ENCODE measurements at places on chromosomes 6 and 20.

- peak; percentile 7 for DNase-seq
Observed at GRCh38 chr20:60977901-60978300, 274.2 kb upstream of the CDH4 start.

GRCh38 chr20:63651942-63652191, 1.4 kb downstream of the STMN3 start:
- DNase-seq = no peak

DNA sequence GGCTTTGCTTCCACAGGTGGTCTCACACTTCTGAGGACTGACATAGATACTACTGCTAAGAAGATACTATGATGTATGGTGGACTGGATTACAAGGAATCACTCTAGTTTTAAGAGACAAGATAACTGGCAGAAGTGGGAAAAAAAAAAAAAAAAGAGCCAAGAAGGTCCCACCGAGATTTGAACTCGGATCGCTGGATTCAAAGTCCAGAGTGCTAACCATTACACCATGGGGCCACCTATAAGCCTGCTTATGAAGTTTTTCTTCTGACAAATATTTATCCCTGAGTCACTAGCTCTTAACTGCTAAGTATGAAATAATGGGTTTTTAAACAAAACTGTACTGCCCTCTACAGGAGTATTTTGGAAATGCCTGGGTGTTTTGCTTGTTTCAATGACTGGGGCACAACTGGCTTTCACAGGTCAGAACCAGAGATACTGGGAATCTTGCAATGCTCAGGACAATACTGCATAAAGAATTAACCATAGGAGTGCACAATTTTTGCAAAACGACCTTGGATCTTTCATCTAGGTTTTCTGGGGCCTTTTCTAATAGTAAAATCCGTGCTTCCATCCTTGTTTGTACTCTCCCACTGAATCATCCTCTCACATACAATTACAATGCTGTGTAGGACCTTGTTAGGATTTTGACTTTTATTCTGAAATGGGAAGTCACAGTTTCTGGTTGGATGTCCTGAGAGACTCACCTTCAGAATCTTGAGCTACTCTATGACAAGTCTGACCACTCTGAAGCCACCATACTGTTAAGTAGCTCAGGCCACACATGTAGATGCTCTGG, 116.3 kb downstream of the OR2B2 start:
- DNase-seq = peak; percentile 84

- no peak for DNase-seq
Observed at GRCh38 chr6:37878150-37878710, 58.7 kb downstream of the ZFAND3 start.

DNA sequence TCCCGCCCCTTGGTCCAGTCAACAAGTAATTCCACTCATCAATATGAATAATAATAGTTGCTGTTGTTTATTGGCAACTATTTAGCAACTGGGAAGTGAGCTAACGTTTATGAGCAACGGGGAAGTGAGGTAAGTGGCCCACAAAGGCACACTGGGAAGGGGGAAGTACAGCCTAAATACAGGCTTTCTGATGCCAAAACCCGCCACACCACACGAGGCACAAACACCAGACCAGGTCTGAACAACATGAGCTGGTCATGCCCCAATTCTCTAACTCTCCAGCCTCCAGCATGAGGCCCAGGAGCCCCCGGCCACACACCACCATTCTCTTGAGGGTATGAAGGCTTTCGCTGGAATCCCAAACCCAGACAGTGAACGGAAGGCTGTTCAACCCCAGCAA, 50.8 kb downstream of the PREX1 start:
- no peak for DNase-seq

GRCh38 chr6:159533016-159533415, 160.0 kb downstream of the SOD2 start:
- DNase-seq = no peak

DNA sequence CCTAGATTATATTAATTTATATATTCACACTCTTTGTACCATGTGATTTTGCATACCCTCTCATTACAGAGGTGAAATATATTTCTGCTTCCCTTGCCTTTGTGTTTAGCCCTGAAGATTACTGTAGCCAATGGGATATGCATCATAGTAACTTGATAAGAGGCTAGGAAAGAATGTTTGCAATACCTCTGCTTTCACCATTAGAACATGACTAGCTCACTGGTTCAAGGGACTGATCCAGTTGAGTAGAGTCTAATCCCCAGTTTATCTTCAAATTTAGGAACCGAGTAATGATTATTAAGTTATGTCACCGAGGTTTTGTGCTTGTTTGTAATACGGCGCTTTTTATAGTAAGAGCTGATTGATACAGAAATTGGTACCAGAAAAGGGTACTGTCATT, 552.6 kb upstream of the GJE1 start:
- DNase-seq = no peak

GRCh38 chr6:168250250-168250649, 69.3 kb downstream of the DACT2 start:
- DNase-seq = no peak

DNA sequence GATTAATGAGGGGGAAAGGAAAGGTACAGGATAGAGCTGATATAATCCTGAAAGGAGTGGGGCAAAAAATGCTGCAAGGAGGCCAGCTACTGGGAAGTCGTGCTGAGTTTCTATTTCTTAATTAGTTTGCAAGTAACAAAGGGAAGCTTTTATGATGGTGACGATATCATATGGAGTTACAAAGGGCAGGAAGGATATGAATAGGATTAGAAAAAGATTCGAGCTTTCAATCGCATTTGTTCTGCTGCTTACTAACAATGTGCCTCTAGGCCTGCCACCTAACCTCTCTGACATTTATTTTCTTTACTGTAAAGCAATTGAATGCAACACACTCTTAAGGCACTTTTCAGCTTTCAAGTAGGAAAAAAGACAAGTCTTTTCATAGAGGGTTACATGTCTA, 219.2 kb downstream of the CLVS2 start:
- DNase-seq = no peak

- no peak for DNase-seq
Observed at GRCh38 chr6:163599684-163600083, 185.2 kb downstream of the QKI start.

- DNase-seq = no peak
Observed at GRCh38 chr6:44341095-44341890, 1.2 kb upstream of the SPATS1 start.

DNA sequence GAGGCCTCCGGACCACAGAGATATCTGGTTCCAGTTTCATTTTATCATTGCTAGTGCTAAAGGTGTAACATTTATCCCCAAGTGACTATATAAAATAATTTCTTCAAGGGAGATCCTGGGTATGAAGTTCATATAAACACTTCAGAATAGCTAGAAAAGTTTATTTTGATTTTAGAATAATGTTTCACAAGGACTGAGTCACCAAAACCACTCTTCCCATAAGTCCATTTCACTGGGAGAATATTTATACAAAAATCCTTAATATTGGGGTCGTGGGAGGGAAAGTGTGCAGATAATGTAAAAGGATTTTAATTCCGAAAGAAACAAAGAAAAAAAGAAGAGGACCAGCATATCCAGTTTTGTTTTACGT, 128.1 kb downstream of the ISM1 start:
- DNase-seq = no peak

- DNase-seq = no peak
Observed at GRCh38 chr6:36149476-36149875, 19.2 kb downstream of the MAPK13 start.

- no peak for DNase-seq
Observed at GRCh38 chr6:157528931-157529653, 148.1 kb downstream of the ZDHHC14 start.

DNA sequence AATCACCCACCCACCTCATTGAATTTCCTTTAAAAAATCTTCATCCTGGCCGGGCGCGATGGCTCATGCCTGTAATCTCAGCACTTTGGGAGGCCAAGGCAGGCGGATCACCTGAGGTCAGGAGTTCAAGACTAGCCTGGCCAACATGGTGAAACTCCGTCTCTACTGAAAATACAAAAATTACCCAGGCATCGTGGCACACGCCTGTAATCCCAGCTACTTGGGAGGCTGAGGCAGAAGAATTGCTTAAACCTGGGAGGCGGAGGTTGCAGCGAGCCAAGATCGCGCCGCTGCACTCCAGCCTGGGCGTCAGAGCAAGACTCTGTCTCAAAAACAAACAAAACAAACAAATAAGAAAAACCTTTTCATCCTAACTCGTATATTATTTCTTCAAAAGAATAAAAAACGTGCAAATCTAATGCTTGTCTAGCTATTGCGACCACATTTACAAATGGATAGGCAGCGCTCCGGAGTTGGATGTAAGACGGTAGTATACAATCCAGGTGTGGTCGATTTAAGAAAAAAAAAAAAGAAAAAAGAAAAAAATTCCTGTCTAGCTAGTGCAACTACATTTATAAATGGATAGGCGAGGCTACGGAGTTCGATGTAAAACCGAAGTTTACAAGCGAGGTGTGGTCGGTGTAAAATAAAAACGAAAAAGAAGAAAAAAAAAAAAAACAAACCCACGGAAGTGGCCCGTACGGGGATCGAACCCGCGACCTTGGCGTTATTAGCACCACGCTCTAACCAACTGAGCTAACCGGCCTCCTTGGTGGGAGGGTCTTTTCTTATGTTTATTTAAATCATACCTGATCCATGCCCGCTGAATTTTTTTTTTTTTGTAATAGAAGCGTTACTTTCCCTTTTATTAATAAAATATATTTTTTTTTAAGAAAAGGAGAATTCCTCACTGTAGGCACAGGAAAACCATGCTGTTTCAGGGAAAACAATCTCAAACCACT, 70.7 kb upstream of the PRSS16 start:
- no peak for DNase-seq

DNA sequence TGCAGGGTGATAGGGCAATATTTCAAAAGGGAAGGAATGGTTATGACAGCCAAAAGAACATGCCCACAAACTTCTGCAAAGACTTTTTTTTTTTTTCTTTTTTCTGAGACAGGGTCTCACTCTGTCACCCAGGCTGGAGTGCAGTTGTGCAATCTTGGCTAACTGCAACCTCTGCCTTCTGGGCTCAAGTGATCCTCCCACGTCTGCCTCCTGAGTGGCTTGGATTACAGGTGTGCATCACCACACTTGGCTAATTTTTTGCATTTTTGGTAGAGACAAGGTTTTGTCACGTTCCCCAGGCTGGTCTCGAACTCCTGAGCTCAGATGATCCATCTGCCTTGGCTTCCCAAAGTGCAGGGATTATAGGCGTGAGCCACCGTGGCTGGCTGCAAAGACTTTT, 117.6 kb upstream of the ADGRF1 start:
- no peak for DNase-seq

GRCh38 chr6:106169517-106169916, 83.4 kb downstream of the PRDM1 start:
- DNase-seq = no peak

- no peak for DNase-seq
Observed at GRCh38 chr6:50819904-50820868, 1.5 kb downstream of the TFAP2B start.

- DNase-seq = no peak
Observed at GRCh38 chr6:100553243-100553642, 88.5 kb upstream of the SIM1 start.

GRCh38 chr6:69631552-69632346, 165.1 kb downstream of the LMBRD1 start:
- no peak for DNase-seq

DNA sequence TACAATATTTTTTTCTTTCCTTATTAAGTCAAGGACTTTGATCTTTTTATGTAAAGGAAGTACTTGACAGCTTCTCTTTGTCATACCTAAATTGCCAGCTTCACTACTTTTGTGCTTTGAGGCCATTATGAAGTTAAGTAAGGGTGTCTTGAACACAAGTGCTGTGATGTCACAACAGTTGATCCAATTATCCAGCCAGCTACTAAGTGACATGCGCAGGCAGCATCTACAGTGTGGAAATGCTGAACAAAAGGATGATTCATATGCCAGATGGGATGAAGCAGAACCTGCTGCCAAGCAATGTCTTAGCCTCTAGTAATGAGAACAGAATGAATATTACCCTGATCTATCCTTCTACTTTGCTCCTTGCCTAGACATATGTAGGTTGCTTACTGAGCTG, 68.3 kb upstream of the TMEM244 start:
- DNase-seq = peak; percentile 13

DNA sequence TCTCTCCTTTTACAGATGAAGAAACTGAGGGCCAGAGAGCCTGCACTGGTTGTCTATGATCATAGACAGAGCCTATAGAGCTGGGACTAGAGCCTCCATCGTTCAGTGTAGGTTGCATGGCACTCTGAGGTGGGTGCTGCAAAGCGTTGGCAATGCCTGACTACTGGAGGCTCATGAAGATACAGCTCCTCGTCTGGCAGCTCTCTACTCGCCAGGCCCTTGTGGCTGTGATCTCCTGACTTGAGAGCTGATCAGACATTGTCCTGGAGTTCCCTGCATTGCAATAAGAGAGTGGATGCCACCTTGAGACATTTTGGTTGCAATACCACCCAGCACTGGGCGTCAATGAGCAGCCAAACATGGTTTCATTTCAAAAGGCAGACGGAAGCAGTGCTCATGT, 270.1 kb upstream of the ARID1B start:
- no peak for DNase-seq

DNA sequence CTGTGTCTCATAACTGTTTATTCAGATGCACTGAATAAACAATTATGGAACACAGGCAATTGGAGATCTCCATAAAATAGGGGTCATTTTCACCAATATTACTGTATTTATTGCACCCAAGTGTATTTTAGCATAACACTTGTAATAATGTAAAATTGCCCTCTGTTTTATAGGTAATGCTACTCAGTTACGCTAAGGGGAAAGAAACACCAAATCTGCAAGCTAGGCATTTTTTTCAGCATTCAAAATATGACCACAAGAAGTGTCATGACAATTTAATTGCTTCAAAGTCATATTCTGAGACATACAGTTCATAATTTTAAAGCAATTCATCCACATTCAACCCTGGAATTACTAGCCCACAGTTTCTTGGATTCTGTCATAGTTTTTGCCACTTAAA, 643.2 kb upstream of the NOX3 start:
- DNase-seq = no peak

- peak; percentile 29 for DNase-seq
Observed at GRCh38 chr20:58981628-58982364, 740 bp downstream of the NELFCD start.
